ENCODE measurements at places on chromosomes 7 and 10.

DNA sequence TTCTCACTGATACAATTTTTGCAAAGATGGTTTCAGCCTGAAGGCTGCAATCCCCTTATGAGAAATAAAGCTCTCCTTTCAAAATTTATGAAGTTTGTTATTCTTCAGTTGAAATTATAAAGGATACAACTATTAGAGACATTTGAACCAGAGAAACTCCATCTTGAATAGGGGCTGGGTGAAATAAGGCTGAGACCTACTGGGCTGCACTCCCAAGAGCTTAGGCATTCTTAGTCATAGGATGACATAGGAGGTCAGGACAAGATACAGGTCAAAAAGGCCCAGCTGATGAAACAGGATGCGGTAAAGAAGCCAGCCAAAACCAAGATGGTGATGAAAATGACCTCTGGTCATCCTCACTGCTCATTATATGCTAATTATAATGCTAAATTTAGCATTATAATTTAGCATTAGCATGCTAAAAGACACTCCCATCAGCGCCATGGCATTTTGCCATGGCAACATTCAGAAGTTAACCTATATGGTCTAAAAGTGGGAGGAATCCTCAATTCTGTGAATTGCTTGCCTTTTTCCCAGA, 22.4 kb upstream of the IFIT1B start:
- no peak for DNase-seq
- H3K27ac ChIP-seq, result no peak overlapping the region
- no peaks in the 10 kb centered on the region for H3K36me3 ChIP-seq
- H3K27me3 ChIP-seq, result no peaks in the 10 kb centered on the region
- no peak overlapping the region for H3K4me3 ChIP-seq

- peaks cover 4% of the 10 kb centered on the region for H3K27me3 ChIP-seq
- no peaks in the 10 kb centered on the region for H3K4me1 ChIP-seq
- H3K27ac ChIP-seq, result no peak overlapping the region
- no peak for DNase-seq
These were observed 63.5 kb downstream of the PAX2 start for GRCh38 chr10:100808876-100809275.

DNA sequence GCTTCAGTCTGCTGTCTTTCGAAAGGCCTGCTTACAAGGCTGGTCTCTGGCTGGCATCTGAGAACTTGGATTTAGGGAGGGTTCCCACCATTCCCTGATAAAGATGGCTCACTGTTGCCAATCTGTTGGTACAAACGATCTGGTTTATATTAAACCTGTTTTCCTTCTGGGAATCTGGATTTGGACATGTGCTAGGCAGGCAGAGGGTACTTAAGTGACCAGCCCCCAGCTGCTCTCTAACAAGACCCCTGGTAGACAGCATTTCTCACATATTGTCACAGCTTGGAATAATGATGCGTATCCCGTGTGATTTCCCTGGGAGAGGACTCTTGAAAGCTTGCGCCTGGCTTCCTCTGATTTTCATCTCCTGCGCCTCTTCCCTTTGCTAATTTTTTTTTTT, 21.6 kb downstream of the YWHAG start:
- H3K4me3 ChIP-seq, result no peak overlapping the region
- no peak for DNase-seq
- peaks cover 32% of the 10 kb centered on the region for H3K4me1 ChIP-seq
- no peaks in the 10 kb centered on the region for H3K27me3 ChIP-seq
- peaks cover 13% of the 10 kb centered on the region for H3K36me3 ChIP-seq
- no peak overlapping the region for H3K27ac ChIP-seq

DNA sequence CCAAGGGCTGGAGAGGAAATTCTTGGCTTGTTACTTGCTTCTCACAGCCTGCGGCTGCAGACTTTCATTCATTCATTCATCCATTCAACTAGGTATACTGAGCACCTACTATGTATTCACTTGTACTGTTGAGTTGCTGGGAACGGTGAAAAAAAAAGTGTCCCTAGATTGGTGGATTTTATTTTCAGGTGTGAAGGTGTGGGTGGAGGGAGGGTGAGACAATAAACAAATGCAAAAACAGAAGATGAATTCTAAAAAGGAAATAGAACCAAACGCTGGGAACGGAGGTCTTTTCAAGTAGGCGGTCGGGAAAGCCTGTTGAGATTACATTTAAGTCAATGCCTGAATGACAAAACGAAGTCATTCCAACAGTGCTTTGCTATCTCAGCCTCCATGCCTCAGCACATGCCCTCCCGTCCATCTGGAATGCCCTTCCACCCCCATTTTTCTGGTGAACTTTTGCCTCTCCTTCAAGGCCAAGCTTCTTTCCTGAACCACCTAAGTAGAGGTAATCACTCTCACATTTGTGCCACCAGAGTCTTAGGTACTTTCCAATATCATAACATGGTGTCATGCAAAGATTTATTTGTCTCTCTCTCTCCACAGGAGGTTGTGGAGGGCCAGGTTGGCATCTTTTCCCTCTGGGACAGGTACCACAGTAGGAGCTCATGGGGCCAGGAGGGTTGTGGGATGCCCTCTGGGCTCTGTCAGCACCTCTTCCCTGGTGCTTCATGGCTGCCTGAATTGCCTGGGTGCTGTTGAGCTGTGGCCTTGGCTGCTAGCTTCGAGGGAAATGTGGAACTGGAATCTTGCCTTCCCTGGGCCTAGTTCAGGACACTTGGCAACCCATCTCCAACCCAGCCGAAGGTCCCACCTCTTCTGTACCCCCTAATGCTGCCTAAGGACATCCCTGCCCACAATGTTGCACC, 5.5 kb downstream of the NKX2-3 start:
- H3K36me3 ChIP-seq, result no peaks in the 10 kb centered on the region
- peak overlapping the region; percentile 66 for H3K4me3 ChIP-seq
- no peak overlapping the region for H3K27ac ChIP-seq
- H3K4me1 ChIP-seq, result no peaks in the 10 kb centered on the region
- no peak for DNase-seq
